ENCODE measurements at places on chromosomes 11 and 22. TPM values are rescaled to one million over a fixed set of nuclear protein-coding genes. Genes with fewer than 3 reads are reported as not detected.

GRCh38 chr22:48699511-48699910 is 1128.2 kb downstream of the BRD1 start:
- no peak for DNase-seq

DNA sequence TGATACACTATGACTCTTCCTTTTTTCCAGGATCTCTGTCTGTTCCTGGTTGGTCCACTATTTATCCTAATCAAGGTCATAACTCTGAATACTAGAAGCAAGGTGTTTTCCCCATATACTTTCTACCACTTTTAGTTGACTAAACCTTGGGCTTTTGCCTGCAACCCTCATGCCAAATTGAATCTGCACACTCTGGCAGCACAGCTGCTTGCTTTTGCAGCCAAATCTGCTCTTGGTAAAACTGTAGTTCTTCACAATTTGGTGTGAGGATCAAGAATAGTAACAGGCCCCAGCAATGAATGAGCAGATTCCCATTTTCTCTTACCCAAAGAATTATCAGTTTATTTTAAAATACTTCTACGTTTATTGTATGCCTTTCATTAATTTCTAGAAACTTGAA is 586.5 kb upstream of the CNTN5 start:
- no peak for DNase-seq

DNA sequence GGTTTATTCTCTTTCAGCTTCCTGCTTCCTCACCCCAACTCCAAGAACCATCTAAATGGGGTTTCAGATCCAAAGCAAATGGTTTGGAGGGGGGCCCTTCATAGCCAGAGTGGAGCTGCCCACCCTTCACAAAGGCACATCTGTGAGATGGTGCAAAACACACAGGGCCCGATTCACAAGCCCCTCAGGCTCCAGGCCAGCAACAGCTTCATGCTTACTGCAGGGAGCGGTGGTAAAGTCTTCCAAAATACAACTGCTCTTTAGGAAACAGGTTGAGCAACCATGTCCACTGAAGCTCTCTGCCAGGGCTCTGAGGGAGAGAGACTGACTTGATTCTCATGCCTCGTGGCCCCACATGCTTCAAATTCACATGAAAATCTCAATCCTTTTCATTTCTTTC is 213.0 kb upstream of the NARS2 start:
- DNase-seq = no peak

GRCh38 chr11:120442031-120442430 is 69.5 kb upstream of the GRIK4 start:
- no peak for DNase-seq

Gene OR4A47
- not detected for total RNA-seq

DNA sequence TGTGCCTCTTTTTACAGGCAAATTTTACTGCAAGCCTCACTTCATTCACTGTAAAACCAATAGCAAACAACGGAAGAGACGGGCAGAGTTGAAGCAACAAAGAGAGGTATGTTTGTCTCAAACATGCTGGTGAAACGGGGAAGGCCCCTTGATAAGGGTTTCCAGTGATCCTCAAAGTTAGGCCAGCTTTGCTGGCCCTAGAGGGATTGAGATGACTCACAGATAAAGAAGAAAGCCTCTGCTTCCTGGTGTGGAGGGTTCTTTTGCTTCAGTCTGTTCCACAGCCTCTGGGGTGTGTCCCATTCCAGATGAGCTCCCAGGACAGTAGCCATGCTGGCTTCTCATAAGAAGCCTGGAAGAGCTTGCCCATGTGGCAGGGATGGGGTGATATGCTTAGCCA is 118.9 kb upstream of the PARVA start:
- peak; percentile 22 for DNase-seq

Gene PRODH
- 4.3 TPM for total RNA-seq

GRCh38 chr11:13206086-13206640 is 71.4 kb upstream of the BMAL1 start:
- peak; percentile 66 for DNase-seq

GRCh38 chr11:120869516-120870011 is 154.3 kb upstream of the TBCEL start:
- no peak for DNase-seq

- DNase-seq = no peak
These were observed 32.1 kb upstream of the TENM4 start for GRCh38 chr11:79472819-79473529.

- DNase-seq = no peak
These were observed 25.5 kb upstream of the NNMT start for GRCh38 chr11:114270531-114271270.

Gene TPBGL
- total RNA-seq = not detected

- no peak for DNase-seq
These were observed 43.2 kb upstream of the CLDN5 start for GRCh38 chr22:19567157-19568009.

DNA sequence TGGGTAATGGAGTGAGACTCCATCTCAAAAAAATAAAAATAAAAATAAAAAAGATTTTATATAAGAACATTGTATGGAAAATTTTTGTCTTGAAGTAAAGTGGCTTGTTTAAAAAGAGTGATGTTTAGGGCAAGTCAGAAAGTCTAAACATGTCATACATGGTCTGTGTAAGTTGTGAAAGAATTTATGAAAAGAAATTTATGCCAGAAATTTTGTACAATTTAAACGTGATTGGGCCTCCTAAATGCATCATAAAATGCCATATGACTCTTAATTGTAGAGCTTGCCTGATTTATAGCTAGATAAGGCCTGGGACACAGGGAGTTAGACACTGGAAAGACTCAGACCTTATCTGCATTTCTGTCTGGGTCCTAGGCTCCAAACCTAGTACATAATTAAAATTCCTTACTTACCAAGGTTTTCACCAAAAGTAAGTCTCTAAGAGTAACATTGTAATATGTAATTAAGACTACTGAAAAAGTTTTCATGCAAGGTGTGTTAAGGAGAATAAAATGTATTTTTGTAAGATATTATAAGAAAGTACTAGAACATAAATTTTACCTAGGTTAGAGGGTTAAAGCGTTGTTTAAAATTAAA is 110.5 kb downstream of the AASDHPPT start:
- no peak for DNase-seq

DNA sequence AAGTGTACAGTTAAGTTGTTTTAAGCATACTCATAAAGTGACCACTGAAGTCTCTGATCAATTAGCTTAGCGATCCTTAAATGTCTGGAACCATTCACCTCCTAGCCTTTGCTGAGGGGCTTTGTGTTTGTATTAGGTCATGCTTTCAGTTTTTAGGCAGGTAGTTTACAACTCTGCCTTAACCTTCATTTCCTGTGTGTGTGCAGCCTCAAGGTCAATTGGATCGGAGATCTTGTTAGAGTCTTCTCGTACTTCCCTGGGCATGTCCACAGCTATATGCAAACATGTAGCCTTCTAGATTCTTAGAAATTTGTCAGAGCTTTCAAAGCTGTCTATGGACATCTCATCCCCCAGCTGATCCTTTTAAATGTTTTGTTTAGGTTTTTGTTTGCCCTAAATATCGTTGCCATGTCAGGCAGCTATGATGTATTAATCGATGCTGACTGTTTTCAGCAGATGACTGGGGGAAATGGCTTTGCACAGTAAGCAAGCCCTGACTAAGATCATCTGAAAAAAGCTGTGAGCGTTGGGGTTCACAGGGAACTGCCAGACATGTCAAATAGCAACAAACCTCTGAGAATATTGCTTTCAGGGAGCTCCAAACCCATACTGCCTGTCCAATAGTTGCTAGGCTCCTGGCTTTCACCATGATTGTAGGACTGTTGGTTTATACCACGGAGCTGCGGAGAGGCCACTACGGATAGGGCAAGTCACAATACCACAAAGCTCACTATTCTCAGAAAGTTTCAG is 45.6 kb downstream of the GLYAT start:
- DNase-seq = no peak

Measured in renal cortical epithelial cell (primary cell).